Stimulated activated CD4-positive, alpha-beta T cell treated with anti-CD3 and anti-CD28 coated beads, TNF-alpha, amount 100 ng/mL, for 24 hours (primary cell): ENCODE measurements at places on chromosomes 12 and 14.

DNA sequence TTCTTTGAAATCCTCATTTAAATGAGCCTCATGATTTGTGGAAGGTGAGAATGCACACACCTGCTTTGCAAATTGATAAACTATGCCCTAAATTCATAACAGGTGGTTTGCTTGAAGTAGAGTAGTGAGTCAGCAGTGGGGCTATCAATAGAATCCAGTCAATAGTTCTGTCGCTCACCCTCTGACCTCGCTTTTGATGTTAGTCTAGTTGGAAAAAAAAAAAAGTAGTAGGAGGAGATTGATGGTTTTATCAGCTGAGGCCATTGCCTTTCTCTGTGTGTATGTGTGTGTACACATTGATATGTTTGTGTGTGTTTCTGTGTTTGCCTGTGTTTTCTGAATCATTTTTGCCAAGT is 267.3 kb downstream of the SNAPC1 start:
- no peak for DNase-seq

DNA sequence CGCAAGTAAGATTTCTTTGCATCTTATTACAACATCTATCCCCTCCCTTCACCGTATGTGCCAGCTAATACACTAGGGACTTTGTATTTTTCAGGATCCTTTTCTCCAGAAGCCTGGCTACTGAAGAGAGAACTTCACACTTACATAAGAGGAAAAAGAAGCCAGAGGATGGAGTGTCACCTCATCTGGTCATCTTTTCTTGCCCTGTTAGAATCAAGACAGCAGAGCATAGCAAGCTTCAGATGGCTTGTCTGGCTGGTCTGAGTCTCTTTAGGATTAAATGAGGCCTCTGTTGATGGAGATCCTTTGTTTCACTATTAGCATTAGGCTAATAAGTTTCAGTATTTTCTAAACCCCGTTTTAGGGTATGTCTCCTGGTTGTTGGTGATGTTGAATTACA is 14.4 kb upstream of the AACS start:
- no peak for DNase-seq

GRCh38 chr14:39033371-39033770 is 69.7 kb downstream of the SEC23A start:
- DNase-seq: no peak

GRCh38 chr12:79366374-79366773 is 324.4 kb downstream of the PAWR start:
- no peak for DNase-seq

DNA sequence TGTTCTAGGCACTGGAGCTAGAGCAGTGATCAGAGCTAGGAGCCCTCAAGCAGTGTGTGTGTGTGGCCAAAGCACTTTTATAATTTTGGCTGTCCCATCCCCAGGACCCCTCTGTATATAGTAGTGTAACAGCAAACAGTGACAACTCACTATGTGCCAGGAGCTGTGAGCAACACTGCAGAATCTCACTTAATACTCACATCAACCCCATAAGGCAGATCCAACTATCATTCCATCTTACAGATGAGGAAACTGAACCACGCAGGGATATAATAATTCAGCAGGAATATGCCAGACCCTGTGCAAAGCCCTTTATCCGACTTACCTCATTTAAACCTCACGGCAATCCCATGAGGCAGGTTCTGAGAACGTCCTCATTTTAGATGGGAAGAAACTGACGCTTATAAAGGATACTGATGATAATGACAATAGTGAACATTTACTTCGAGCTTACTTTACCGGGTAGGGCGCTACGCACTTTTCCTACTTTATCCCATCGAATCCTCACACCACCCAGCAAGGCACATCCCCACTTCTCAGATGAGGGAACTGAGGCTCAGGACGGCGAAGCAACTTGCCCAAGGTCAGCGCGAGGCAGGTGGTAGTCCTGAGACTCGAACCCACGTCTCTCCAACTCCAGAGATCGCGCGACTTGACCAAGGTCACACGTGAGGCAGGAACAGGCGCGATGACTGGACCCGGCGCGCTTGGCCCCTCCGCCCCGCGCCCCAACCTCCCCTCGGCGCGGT is 687 bp downstream of the RAB35 start:
- no peak for DNase-seq

DNA sequence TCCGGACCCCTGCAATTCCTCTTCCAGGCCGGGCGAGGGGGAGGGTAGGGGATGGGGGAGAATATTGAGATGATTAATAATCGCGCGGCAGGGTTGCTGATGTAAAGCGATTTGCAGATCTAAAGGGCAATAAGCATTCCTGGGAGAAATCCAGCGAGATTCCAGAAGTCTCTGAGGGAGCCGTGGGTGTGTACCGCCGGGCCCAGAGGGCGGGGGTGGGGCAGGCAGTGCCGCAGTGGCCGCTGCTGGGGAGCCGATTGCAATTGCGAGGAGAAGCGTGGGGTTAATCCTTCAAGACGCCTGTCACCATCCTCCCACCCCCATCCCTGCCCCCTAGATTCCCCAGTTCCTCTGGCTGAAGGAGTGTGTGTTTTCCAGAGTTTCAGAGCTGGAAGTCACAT is 16.4 kb downstream of the FOS start:
- DNase-seq: no peak

GRCh38 chr12:116180448-116180847 is 97.0 kb downstream of the MED13L start:
- no peak for DNase-seq

DNA sequence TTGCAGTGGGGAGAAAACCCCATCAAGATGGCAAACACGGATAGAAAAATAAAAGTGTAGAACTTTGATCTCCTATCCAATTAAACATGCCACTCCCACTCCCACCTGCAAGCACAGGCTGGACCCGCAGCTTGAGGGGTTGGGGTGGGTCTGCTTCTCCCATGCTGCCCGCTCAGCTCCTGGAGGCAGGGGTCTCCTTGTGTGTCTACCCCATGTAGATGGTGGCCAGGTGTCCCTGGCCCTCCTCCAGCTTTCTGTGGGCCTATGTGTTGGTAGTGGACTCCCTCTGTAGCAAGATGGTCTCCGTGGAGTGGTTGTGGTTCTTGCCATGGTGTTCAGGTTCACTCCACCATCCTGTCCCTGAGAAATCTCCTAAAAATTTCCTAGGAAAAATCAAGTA is 23.5 kb upstream of the FGF23 start:
- no peak for DNase-seq

GRCh38 chr12:71786829-71787228 is 32.2 kb downstream of the RAB21 start:
- no peak for DNase-seq

DNA sequence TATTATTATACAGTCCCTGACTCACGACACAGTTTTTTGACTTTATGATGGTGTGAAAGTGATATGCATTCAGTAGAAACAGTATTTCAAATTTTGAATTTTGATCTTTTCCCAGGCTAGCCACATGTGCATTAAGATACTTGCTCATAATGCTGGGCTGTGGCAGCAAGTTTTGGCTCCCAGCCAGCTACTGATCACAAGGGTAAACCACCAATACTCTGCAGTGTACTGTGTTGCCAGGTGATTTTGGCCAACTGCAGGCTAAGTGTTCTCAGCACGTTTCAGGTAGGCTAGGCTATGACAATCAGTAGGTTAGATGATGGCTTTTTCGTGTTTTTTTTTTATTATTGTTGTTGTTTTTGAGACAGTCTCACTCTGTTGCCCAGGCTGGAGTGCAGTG is 69.4 kb upstream of the ACTN1 start:
- no peak for DNase-seq

DNA sequence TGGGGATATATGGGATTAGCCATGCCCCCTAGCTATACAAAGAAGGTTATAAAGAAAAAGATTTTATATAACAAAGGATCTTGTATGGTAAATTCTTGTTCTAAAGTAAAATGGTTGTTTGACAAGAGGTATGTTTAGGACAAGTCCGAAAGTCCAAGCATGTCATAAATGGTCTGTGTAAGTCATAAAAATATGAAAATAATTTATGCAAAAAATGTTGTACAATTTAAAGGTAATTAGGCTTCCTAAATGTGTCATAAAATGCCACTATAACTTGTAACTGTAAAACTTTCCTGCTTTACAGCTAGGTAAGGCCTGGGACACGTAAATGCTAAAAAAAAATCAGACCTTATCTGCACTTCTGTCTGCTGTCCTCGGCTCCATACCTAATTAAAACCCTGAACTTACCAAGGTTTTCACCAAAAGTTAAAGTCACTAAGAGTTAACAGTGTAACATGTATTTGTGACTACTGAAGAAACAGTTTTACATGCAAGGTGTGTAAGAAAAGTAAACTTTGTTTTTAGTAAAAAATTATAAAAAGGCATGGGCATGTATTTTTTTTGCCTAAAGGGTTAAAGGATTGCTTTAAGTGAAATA is 110.0 kb upstream of the RESF1 start:
- DNase-seq: no peak
